Foreskin fibroblast (primary cell): ENCODE measurements at places on chromosomes 7 and 10.
A peak's percentile ranks its signal among the peaks of the same experiment; 100 is the strongest.

DNA sequence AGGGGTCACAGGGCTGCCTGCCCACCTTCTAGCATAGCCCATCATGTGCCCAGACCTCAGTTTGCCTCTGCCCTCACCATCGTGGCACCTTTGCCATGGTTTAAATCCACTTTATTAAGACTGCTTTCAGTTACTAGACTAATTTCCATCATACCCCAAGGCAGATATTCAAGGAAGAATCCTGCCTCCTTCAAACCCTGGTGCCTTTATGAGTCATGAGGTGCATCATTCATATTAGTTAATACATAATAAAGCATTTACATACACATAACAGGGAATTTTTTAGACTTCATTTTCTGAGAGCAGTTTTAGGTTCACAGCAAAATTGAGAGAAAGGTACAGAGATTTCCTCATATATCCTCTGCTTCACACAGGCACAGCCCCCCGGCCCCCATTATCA is 62.8 kb downstream of the CXCL12 start:
- DNase-seq = no peak

GRCh38 chr7:9082203-9082602 is 648.8 kb downstream of the NXPH1 start:
- DNase-seq = no peak

GRCh38 chr10:76971547-76972170 is 665.9 kb downstream of the KCNMA1 start:
- DNase-seq = no peak

- DNase-seq = no peak
Measured at GRCh38 chr7:80637911-80638765, at the start of gene CD36. TSS of gene CD36 (plus strand) at chr7:80638642. CDS start at chr7:80646741, 8,099 bp downstream.

DNA sequence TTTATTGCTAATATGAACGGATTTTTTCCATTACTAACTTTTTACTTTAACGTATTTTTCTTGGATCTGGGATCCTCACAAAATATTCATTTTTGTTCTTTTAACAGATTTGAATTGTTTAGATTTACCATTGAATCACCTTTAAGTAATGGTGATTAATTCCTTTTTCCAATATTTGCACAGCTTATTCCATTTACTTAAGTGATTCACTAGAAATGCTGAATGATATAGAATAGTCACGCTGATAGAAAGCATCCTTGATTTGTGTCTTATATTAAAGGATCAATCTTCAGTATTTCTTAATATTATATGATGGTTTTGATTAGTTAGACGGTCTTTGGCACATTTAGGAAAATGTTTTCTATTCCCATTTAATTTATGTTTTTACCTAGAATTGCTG is 116.4 kb upstream of the LRRTM3 start:
- DNase-seq = no peak

DNA sequence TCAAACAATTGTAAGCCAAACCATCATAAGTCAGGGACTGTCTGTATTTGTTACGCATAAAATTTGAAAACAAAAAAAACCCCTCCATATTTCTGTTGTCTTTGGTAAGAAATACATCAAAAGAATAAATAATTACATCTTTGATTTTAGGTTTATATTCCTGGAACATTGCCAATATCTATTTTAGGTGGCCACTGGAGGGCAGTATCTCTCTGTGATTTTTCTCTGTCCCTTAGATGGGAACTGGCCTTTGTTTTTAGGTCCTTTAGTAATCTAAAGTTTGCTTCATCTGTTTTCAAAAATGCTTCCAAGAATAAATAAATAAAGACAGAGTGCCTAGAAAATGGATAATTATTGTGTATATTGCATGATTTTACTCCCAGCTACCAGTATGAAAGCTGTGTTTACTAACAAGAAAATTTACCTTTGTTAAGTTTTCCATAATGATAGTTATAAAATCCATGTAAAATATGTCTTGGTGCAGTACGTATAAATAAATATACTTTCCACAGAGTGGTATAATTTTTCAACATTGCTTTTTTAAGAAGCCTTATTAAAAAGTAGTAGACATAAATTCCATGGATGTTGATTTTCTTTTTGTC is 64.2 kb downstream of the PHYHIPL start:
- DNase-seq = peak; percentile 12

- DNase-seq = peak; percentile 6
Measured at GRCh38 chr10:51204701-51205100, 130.4 kb downstream of the PRKG1 start.

DNA sequence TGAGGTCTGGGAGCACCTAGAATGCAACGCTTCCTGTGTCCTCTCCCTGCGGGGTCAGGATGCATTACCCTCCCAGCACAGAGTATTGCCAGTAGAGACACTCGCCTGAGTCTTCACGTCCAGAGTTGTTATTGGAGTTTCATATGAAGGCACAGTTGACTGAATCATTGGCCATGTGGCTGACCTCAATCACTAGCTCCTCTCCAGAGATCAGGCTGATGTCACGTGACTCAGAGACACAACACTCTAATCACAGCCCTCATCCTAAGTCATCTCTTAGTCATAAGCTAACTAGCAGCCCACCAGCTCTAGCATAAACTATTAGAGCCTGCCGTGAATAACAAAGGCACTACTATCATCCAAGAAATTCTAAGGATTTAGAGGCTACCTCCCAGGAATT is 107.8 kb downstream of the HECW1 start:
- DNase-seq = peak; percentile 94

GRCh38 chr10:26721561-26721960 is 24.1 kb downstream of the PDSS1 start:
- DNase-seq = no peak

DNA sequence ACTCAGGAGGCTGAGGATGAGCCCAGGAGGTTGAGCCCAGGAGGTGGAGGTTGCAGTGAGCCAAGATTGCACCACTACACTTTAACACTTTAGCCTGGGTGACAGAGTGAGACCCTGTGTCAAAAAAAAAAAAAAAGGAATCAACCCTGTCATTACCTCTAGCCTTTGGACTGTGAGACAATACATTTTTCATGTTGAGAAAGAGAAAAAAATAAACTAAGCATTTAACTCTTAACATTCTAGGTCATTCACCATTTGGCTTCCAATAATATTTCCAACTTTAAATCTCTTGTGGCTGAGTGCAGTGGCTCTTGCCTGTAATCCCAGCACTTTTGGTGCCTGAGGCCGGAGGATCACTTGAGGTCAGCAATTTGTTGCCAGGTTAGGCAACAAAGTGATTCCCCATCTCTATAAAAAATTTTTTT is 41.9 kb upstream of the TPST1 start:
- no peak for DNase-seq

DNA sequence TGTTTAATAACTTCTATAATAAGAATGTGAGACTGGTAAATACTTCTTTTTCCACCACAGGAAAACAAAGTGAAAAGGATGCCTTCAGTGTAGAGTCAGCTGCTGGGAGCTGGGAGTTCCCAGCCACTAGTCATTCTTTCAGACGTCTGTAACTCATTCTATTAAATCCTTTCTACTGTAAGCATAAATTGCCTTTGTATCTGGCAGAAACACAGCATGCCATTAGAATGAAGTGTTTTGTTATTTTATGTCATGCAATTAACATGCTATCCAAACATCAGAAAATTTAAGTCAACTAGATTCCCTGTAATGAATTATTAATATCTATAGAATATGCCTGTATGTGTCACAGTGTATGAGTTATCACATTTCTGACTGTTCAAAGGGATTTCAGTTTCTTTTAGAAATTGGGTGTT is 14.3 kb downstream of the BPGM start:
- DNase-seq = peak; percentile 86

GRCh38 chr10:47179291-47179647 is 120.7 kb upstream of the GDF10 start:
- DNase-seq = no peak

GRCh38 chr7:134690614-134691504 is 44.2 kb downstream of the BPGM start:
- no peak for DNase-seq
